ENCODE measurements at places on chromosomes 13 and 19.

DNA sequence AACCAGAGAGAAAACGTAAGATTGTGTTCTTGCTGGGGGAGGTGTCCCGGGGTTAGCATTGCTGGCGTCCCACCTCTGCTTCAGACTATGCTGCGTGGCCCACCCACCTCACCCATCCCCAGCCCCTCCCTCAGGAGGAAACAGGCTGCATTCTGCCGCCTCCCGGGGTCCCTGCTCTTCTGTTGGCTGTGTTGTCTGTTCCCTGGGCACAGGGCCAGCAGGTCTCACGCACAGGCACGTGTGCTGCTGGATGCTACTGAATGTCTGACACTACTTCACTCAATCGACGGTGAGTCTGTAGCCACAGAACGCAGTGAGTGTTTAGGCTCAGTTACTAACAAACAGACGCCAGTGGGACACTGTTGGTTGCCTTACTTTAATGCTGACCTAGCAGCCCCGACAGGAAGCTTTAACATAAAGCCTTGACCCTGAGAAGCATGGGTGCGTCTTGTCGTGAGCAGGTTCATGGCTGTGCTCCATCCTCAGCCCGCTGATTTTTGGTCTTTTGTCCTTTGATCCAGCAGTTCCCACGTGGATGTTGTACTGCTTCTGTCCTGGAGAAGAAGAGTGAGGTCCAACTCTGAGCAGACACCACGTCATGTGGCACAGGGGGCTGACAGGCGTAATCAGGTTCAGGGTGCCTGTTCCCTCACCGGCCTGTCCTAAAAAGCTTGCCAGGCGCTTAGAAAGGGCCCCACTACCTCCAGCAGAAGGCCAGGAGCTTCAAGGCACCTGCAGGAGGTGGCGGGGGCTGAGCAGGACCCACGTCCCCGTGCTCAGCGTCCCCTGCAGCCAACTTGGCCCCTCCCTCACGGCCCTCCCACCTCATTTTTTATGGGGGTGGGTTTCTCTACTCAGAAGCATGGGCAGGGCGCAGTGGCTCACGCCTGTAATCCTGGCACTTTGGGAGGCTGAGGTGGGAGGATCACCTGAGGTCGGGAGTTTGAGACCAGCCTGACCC, 26.0 kb downstream of the NAXD start:
- no peak for DNase-seq

DNA sequence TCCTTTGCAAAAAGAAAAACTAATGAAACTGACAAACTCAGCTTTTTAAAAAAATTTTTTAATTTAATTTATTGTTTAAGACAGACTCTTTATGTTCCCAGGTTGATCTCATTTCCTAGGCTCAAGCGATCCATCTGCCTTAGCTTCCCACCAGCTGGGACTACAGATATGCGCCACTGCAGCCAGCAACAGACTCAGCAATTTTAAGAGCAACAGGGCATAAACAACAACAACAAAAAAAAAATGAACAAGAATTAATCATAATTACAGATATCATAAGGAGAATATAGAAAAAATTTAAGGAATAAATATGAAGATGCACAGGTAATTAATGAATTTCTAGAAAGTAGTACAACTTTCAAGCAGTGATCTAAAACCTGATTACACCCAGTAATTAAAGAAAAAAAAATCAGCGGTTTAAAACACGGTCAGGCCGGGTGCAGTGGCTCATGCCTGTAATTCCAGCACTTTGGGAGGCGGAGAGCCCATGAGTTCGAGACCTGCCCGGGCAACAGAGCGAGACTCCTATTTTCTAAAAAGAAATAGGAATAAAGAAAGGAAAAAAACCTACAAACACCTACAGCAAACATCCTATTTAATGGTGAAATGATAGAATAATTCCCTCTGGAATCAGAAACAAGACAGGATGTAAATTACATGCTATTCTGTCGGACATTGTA, 1.4 kb downstream of the ZNF699 start:
- DNase-seq, result no peak

DNA sequence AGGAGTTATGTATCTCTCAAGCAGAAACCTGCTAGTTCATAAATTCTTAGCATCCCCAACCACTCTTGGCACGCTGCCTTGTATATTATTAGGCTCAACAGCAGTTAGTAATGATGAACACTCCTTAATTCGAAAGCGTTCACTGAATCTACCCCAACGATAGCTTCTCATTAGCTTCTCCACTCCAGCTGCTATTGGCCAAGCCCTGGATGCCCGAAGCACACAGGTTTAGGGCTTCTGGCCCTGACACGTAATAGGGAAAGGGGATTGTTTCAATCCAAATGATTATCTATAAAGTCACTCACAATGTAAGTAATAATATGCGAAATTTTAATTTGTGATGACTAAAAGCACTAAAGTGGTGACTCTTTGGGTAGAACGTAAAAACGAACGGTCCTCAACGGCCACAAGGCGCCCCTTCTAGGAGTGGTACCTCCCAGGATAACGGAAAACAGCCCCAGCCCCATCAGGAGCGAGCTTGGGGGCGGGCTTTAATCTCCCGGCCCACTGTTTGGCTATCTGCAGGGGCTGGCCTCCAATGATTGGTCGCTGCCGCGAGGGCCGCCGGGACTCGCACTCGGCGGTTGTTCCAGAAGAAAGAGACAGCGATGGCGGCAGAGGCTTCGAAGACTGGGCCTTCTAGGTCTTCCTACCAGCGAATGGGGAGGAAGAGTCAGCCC, at the start of gene RNF17:
Gene RNF17 (plus strand): TSS at position 574 of the 680 bp plus-strand sequence. CDS start 35 bp downstream, at position 609.
- DNase-seq, result no peak

DNA sequence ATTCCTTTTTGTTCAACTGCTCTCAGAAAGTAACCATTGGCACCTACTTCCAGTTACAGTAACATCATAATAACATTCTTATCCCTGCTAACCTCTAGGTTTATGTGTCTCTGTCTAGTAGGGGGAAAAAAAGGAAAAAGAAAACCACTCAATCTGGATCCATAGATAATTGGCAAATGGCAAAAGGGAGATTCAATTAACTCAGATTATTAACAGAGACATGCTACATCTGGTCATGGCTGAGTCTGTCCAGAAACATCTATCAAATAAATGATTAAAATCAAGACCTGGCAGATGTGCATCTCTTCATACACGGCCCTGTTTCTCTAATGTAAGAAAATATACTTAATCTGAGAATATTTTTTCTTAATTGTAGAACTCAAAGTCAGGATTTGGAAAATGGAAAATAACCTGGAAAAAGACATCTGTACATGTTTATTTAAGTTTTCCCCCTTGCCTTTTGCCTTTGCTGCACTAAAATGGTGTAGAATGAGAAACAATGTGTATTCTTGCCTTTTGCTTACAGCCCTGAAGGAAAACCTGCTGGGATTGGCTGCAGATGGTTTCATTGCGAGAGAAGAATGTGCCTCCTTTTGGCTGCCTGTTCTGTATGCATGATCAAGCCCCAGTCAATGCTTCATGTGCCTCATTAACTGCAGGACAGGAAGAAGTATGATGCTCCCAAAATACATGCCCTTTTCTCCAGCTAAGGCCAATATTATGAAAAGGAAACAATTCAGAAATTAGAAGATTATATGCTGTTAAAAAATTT, 921.6 kb upstream of the PCDH20 start:
- DNase-seq, result no peak

GRCh38 chr13:76024151-76024550, 388.0 kb downstream of the LMO7 start:
- DNase-seq, result no peak

DNA sequence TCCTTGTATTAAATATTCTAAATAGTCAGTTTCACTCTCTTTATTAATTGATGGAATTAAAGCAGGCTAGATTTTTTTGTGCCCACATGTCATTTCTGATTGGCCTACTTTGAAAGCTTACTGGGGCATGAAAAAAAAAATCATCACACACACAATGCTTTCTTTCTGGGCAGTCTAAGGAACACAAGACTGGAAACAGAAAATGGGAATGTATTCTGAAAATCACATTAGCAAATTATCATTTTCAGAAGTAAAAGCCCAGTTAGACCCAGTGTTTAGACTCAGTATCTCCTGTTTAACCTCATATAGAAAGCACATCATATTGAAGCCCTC, 339.4 kb downstream of the SPRY2 start:
- no peak for DNase-seq

- DNase-seq, result no peak
Measured at GRCh38 chr13:76925115-76925514, 23.2 kb upstream of the ACOD1 start.

DNA sequence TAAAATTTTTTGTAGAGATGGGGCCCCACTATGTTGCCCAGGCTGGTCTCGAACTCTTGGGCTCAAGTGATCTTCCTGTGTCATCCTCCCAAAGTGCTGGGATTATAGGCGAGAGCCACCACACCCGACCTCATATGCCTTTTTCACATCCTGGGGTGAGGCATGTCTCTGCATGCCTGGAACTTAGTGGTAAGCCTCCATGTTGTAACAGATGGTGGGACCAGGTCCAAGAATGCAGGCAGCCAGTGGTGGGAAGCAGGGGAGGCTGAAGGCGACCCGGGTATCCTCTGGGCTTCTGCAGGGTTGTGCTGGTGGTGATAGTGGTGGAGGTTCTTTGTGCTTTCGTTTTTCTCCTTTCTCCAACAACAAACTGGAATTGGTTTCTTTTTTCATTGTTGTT, 30.1 kb upstream of the CCDC124 start:
- no peak for DNase-seq

DNA sequence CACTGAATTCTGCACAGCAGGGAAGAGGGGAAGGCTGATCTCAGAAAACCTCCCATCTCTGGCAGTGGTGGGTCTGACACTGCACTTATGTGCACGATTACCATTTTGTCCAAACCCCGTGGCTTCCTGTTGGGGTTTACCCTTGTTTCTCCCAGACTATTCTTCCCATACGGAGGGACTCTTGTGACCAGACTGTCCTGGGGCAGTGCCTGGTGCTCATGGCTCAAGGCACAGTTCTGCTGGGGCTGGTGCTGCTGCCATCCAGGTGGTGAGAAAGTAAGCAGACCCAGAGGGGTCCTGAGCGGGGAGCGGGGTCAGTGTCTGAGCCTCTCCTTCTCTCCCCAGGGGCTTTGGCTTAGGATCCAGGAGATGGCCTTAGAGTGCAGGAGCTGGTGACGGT, 5.1 kb upstream of the SIGLEC9 start:
- DNase-seq, result no peak
